ENCODE measurements at places on chromosomes 13 and 19.

GRCh38 chr13:73759434-73759833 is 374.8 kb downstream of the KLF12 start:
- no peak for DNase-seq

DNA sequence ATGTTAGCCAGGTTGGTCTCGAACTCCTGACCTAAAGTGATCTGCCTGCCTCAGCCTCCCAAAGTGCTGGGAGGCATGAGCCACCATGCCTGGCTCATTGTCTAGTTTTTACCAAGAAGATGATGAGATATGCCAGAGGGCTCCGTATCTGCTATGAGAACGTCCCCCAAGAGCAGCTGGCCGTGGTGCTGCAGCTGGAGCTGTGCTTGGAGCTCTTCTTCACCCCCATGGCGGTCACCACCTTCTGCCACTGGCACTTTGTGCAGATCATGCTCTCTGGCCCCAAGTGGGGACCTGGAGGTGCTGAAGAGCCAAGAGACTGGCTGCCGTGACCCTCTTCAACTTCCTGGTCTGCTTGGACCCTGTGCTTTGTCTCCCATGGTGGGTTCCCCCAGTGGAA is 36.8 kb downstream of the GPR42 start:
- DNase-seq = no peak

GRCh38 chr13:101686003-101686402 is 233.5 kb downstream of the ITGBL1 start:
- DNase-seq = no peak

DNA sequence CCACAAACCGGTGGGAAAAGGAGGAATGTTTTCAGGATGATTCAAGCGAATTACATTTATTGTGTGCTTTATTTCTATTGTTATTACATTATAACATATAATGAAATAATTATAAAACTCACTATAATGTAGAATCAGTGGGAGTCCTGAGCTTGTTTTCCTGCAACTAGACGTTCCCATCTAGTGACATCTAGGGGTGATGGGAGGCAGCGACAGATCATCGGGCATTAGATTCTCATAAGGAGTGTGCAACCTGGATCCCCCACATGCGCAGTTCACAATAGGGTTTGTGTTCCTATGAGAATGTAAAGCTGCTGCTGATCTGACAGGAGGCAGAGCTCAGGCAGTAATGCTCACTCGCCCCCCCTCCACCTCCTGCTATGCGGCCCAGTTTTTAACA is 54.5 kb downstream of the SPTBN4 start:
- DNase-seq = no peak

DNA sequence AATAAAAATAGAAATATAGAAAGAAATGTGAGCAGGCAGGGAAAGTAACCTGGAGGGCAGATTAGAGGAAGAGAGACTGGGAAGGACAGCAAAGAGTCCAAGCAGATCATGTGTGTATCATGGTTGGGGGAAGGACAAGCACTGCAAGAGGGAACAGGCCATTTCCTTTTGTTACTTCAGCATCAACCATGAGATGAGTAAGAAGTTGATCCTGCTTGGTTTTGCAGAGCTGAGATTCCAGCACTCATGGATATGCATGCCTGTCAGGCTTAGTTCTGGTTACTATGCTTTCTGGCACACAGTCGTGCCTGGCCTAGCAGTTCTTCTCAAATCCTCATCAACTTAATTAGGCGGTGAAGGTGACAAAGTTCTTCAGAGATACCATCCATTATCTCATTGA is 18.1 kb downstream of the NALCN start:
- no peak for DNase-seq

- DNase-seq = no peak
Observed at GRCh38 chr19:29376855-29377354, 148.9 kb upstream of the VSTM2B start.

DNA sequence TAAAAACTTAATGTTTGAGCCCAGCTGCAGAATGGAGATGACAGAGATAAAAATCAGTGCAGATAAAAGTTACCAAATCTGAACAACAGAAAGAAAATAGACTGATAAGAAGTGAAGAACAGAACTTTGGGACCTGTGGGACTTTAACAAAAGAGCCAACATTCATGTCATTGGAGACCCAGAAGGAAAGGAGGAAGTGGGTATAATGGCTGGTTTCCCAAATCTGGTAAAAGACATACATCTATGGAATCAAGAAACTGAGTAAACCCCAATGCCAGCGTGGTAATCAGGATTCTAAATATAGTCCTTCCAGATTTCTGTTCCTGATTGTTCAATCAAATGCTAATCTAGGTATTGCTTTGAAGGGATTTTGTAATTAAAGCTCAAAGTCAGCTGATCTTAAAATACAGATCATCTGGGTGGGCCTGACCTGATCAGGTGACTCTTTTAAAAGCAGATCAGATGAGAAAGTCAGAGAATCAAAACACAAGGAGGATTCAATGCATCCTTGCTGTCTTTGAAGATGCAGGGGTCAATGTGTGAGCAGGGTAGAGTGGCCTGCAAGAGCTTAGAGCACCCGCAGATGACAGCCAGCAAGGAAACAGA is 25.3 kb upstream of the CEACAM20 start:
- no peak for DNase-seq

GRCh38 chr19:31289976-31290375 is 59.3 kb downstream of the TSHZ3 start:
- no peak for DNase-seq

DNA sequence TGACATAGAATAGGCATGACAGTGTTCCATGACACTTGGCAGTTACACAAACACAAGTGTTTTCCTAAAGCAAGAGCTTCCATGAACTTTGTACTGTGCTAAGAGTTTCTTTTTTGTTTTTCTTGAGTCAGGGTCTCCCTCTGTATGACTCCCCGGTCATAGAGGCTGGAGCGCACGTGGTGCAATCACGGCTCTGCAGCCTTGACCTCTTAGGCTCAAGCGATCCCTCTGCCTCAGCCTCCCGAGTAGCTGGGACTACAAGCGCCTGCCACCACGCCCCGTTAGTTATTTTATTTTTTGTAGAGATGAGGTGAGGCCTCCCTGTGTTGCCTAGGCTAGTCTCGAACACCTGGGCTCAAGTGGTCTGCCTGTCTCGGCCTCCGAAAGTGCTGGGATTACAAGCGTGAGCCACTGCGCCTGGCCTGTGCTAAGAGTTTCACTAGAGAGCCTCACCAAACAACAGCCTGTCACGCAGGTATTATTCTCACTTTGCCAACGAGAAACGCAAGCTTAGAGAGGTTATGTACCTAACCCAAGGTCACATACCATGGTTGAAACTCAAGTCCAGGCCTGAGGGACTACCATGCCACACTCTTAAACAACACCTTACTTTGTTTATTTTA is 355.9 kb downstream of the KLF12 start:
- DNase-seq = no peak

DNA sequence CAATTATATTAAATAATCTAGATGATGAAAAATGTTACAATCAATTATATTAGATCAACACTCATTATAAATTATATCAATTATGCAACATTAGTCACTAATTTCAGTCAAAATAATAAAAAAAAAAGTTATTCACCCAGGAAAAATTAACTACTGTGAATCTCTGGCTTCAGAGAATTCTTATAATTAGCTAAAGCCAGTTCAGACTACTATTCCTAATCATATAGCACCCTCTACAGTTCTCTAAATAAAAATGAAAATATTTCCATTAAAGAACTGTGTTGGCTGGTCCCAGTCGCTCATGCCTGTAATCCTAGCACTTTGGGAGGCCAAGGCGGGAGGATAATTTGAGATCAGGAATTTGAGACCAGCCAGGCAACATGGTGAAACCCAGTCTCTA is 33.0 kb downstream of the XPO4 start:
- DNase-seq = no peak

GRCh38 chr19:46755853-46756543 is 9.7 kb upstream of the STRN4 start:
- DNase-seq = no peak

DNA sequence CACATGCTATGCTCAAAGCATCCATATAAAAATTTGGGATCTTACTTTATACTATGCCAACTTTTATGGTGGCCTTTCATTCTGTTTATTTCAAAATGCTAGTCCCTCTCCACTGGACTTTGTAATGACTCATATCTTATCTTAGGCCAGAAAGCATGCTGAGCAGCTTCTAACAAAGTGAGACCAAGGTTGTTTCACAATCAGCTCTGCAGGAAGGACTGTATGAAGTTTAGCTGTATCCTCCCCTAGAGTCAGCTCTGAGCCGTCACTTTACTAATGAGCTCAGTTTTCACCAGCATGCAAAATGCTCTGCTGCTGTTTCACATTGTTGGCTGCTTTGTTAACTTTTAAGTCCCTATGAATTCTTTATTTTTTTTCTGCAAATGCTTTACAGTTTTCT is 1608.8 kb downstream of the OLFM4 start:
- no peak for DNase-seq

GRCh38 chr19:6056801-6057650 is 53.3 kb downstream of the RFX2 start:
- DNase-seq = peak; percentile 47

- no peak for DNase-seq
Observed at GRCh38 chr19:17938092-17938845, 5.5 kb downstream of the CCDC124 start.

GRCh38 chr13:97043302-97043701 is 49.0 kb upstream of the OXGR1 start:
- peak; percentile 75 for DNase-seq

DNA sequence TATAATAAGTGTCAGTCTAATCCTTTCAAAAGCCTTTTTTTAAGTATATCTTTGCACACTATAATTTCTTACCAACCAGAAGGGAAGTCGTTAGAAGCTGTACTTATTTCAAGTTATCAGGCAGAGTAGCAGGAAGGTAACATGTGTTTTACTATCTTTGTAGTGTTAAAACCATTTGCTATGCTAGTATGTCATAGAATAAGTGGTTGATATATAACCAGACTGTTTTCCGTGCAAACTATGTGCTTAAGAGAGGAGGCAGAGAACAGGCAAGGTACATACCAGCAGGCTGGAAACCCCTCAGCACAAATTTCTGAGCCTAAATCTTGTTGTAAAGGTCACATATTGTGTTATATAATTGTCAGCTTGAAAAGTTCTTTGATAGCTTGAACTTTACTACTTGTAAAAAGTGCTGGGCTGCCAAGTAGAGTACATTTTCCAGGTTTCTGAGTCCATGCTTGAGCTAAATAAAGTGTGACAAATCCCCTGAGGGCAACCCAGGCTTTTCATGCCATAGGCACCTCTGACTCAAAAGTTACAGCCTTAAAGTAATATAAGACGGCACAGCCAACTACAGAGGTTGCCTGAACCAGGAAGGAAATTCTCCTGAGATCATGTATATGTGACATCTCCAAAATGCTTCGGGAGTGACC is 1297.4 kb downstream of the PCDH9 start:
- DNase-seq = no peak

GRCh38 chr13:21259571-21260455 is 83.4 kb downstream of the MRPL57 start:
- DNase-seq = no peak

GRCh38 chr13:109743706-109744453 is 42.5 kb downstream of the IRS2 start:
- DNase-seq = no peak

DNA sequence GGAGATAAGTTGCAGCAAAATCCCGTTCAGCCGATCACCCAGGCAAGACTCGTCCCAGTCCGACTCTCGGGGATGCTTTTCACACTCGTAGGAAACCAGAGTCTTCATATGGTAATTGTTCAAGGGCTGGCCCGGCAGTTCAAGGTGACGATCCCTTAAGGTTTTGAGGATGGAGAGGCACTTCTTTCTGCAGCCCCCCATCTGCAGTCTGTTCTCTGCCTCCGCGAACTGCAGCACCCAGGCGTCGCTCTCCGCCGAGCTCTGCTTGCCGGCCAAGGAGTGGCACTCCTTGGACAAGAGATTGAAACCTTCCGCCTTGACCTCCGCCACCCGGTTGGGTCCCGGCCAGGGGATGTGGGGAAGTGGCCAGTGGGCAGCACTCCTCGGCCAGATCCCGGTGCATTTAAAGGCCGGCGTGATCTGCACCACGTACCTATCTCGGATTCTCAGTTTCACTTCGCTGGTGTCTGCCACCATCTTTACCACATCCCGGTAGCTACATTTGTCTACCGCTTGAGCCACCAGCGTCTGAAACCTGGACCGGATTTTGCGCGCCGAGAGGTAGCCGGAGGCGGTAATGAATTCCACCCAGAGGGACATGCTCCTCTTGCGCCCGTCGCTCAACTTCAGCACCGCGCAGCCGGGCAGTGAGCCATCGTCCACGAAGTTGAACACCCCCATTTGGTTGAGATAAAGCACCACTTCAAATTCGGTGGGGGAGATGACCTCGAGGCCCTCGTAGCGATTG is 1.1 kb downstream of the MAB21L1 start:
- DNase-seq = no peak

DNA sequence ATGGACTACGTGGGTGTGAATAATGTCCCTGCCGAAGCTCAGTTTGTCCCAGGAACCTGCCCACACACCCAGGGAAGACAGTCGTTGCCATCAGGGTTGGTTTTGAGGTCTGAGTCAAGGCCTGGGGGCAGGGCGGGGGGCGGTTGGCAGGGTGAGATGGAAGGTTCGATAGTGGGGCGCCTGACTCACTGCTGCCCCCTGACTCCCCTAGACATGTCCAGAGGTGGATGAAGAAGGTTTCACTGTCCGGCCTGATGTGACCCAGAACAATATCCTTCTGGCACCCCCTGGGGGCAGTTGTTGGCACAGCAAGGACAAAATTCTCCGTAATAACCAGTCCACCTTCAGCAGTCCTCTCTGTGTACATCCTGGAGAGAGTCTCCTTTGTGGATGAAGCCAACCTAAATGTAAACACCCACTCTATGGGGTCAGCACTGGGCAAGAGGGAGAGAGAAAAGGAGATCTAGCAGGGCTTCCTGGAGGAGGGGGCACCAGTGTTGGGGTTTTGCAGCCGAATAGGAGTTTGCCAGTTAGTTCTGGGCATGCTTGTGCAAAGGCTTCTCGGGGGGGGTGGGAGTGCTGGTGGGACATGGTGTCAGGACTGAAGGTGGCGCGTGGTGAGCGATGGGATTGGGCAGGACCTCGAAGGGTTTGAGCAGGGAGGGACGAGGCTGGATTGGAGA is 19.6 kb upstream of the B3GNT3 start:
- no peak for DNase-seq

- no peak for DNase-seq
Observed at GRCh38 chr13:45332036-45332830, 8.8 kb downstream of the TPT1 start.

DNA sequence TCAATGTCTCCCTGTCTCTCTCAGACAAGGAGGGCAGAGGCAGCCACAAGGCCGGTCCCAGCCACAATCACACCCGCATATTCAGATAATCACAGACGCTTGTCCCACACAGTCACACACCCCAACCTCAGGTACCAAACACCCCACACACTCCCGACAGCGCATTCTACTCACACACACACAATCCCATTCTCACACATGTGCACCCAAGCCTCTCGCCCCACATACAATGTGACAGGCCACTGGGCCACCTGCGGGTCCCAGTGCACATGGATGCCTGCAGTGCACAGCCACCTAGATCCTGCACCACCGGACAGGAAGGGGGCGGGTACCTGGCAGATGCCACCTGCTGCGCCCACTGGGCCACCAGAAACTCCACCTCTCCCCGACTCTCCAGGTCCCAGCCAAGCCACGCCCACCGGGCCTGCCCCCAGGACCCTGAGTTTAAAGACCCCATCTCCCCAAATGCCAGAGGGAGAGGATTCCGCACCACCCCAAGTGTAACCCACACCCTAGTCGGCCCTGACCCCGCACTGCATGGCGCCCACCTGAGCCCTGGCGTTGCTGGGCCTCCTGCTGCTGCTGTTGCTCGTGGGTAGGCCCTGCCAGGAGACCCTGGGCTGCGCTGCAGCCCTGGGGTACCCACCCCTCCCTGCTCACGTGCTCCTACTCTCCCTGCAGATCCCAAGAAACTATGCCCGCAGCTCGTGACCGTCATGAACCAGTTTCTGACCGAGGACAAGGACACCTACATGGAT is 10.6 kb downstream of the SCGB2B2 start:
- DNase-seq = no peak

GRCh38 chr13:41944635-41945397 is 16.1 kb downstream of the VWA8 start:
- DNase-seq = no peak

All from smooth muscle cell of the brain vasculature (primary cell).